Spinal cord (tissue), 10 donors: ENCODE measurements at places on chromosomes 7 and 10. TPM values are rescaled to one million over a fixed set of nuclear protein-coding genes. Genes with fewer than 3 reads are reported as not detected.
A peak's percentile ranks its signal among the peaks of the same experiment; 100 is the strongest.

The UNCX gene
- total RNA-seq, result 1.8 TPM

The LRGUK gene
- total RNA-seq, result 4.3 TPM

The FAM25C gene
- total RNA-seq, result not detected

GRCh38 chr7:7693881-7694280 is 24.5 kb downstream of the RPA3 start:
- no peak for DNase-seq

DNA sequence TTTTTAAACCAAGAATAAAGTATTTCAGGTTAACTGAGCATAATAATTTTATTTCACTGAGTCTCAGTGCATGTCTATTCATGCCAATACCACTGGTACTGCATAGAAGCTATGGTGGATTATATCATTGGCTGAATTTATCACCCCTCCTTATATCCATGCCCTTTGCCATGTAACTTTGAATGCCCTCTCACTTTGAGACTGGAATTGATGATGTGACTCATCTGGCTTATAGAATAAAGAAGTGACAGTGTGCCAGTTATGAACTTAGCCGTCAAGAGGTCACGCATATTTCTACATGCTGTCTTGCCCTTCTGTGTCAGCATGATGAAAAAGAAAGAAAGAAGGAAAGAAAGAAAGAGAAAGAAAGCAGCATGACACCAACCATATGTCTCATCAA is 20.7 kb upstream of the ABLIM1 start:
- no peak for DNase-seq

DNA sequence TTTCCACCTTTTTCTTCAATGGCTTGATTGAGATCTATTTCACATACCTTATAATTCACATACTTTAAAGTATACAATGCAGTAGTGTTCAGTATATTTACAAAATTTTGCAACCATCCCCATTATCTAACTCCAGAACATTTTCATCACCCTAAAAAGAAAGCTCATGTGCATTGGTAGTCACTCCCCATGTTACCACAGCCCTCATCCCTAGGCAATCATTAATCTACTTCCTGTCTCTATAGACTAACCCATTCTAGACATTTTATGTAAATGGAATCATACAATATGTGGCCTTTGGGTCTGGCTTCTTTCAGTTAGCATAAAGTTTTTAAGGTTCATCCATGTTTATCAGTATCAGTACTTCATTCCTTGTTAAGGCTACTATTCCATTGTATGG is 214.2 kb downstream of the WDR11 start:
- DNase-seq, result no peak

GRCh38 chr10:117552156-117552631 is 9.6 kb downstream of the EMX2 start:
- DNase-seq, result no peak

DNA sequence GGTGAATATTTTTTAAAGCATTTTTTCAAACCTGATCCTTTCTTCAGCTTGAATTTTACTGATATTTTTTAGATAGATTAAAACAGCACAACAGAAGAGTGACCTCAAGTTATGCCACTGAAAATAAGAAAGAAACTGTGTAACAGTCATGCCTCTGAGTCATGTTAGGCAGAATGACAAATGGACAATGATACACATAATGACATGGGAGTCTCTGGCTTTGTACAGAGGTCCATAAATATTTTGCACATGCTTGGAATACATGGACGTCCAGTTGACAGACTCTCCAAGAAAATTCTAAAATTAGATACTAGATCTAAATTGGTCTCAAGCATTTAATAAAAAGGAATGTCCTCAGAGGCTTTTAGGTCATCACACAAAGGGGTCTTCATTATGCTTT is 21.9 kb upstream of the SEMA3A start:
- DNase-seq, result no peak

DNA sequence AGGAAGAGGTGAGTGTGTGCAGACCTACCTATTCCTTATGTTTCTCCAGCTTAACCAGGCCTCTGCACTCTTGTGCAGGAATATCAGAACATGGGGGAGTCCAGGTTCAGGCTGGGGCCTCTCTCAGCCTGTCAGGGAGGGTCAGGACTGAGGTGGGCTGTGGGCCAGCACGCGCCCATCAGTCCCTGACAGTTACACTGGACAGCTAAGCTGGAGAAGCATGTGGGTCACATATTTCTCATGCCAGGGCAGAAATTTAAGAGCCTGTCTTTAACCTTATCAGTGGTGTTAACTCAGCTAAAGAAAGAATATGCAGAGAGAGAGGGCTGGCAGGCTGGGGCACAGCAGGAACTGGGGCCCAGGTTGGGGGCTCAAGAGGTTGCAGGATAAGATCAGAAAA is 8.7 kb upstream of the POLD2 start:
- no peak for DNase-seq

GRCh38 chr10:94016727-94017714 is 23.3 kb downstream of the PLCE1 start:
- peak; percentile 52 for DNase-seq

DNA sequence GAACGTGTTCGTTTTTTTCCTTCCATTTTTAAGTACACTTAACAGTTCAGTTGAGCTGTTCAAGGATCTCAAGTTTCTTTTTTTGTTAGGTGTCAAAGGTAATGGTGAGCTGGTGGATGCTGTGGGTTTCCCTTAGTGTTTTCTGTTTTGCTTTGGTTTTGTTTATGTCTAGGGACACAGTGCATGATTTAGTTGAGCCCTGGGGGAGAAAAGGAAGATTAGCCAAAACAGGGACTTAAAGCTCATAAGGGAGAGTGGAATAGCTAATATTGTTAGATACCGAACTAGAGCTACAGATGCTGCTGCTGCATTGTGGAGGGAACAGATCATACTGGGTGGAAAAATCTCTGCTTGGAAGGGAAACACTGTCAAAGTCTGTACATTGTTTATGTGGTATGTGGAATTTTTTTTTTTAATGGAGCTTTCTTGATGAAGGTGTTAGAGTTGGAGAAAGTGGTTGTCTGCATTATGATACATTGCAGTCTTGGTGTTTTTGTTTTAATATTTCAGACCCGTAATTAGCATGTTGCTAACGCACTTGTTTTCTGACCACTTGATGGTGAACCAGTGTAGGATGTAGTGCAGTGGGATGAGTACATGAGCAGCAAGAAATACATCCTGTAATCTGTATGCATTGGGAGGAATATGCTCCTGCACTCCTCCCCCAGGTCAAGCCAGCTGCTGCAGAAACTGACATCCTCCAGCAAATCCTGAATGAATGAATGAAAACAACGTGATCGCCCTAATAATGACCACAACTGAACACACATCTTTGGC is 2.1 kb downstream of the GLCCI1 start:
- peak; percentile 35 for DNase-seq
